ENCODE measurements at places on chromosomes 16 and 17. TPM values are rescaled to one million over a fixed set of nuclear protein-coding genes. Genes with fewer than 3 reads are reported as not detected.

- no peak for DNase-seq
Observed at GRCh38 chr17:42586514-42587230, 9.1 kb upstream of the PSMC3IP start.

- no peak for DNase-seq
Observed at GRCh38 chr17:74740173-74740572, 3.1 kb downstream of the RAB37 start.

GRCh38 chr16:13186813-13187212 is 285.4 kb downstream of the SHISA9 start:
- no peak for DNase-seq

DNA sequence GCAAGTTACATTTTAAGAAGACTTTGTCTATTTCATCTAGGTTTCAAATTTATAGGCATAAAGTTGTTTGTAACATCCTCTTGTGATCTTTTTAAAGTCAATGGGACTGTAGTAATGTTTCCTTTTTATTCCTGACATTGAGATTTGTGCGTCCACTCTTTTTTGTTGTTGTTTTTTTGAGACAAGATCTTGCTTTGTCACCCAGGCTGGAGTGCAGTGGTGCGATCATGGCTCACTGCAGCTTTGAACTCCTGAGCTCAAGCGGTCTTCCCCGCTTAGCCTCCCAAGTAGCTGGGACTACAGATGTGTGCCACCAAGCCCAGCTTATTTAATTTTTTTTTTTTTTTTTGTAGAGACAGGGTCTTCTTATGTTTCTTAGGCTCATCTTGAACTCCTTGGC is 29.9 kb downstream of the RPTOR start:
- no peak for DNase-seq

GRCh38 chr16:5504064-5504781 is 406.6 kb upstream of the EEF2KMT start:
- peak; percentile 20 for DNase-seq

DNA sequence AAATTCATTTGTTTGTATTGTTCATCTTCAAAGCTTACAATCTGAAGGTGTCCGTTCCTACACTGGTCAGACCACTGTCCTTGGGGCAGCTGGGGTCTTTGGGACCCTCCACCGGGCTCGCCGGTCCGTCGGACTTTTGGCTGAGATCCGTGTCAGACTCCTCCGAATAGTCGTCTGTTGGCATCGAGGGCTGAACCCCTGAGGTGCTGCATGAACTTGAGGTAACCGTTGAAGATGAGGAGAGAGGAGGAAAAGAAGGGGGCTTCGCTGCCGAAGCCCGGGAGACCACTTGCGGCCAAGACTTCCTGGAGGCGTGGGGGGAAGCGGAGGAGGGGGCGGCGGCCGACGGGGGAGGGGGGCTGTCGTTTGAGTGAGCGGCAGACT is 260.8 kb downstream of the ZFHX3 start:
- peak; percentile 33 for DNase-seq

- DNase-seq = peak; percentile 21
Observed at GRCh38 chr17:42918902-42919521, 18.4 kb downstream of the G6PC1 start.

DNA sequence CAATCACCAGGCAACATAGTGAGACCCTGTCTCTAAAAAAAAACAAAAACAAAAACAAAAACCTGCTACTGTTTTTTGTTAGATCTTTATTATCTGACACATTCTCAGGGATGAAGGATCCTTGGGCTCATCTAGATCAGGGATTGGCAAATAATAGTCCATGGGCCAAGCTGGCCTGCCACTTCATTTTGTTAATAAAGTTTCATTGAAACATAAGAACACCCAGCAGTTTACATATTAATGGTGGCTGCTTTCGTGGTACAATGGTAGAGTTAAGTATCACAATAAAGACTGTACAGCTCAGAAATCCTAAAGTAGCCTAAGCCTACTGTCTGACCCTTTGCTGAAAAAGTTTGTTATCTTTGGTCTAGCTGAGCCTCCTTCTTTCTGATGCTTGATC is 32.9 kb upstream of the CLEC18A start:
- no peak for DNase-seq

HSF4 gene
- polyA plus RNA-seq = 2.1 TPM

FAM20A gene
- polyA plus RNA-seq = 6.2 TPM

ASPA gene
- 3.6 TPM for polyA plus RNA-seq

APRT gene
- polyA plus RNA-seq = 66.5 TPM

CCL16 gene
- 0.15 TPM for polyA plus RNA-seq

PMP22 gene
- polyA plus RNA-seq = 183 TPM

Data from muscle of leg (tissue), 16 donors.